Activated B cell treated with CpG ODN at 0.5 μM for 24 hours (primary cell): ENCODE measurements at places on chromosomes 1 and 21. TPM values are rescaled to one million over a fixed set of nuclear protein-coding genes. Genes with fewer than 3 reads are reported as not detected.

DNA sequence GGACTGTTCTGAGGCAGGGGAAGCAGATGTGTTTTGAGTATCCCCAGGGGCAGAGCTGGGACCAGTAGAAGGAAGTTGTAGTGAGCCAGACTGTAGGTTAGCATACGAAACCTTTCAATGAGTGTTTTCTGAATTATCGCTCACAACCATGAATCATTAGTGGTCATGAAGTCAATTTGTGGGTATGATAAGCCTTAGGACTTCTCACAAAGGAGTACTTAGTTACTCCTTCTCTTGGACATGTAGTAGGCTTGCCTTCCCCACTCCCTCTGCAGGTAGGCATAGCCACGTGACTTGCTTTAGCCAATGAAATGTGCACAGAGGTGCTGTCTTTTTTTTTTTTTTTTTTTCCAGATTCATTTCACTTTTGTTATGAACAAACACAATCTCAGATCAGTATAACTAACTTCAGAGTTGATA, 23.9 kb upstream of the FAAH start:
- DNase-seq = no peak

- no peak for DNase-seq
Measured at GRCh38 chr21:31629972-31630711, 29.4 kb upstream of the SOD1 start.

DNA sequence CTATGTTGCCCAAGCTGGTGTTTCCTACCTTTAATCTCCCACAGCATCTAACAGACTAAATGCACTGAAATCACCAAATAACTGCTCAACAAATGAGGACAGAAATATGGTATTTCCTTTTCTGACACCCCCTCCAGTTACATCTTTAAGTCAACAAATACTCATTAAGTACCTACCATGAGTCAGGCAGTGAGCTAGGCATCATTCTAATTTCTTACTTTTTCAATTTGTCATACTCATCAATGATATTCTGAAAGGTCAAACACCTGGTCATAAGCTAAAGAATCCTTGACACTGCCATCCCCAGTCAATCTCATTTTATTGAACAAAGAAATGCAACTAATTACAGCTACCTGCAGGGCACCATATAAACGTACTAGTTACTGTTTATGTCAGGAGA, 36.6 kb downstream of the LUZP1 start:
- DNase-seq = no peak

DNA sequence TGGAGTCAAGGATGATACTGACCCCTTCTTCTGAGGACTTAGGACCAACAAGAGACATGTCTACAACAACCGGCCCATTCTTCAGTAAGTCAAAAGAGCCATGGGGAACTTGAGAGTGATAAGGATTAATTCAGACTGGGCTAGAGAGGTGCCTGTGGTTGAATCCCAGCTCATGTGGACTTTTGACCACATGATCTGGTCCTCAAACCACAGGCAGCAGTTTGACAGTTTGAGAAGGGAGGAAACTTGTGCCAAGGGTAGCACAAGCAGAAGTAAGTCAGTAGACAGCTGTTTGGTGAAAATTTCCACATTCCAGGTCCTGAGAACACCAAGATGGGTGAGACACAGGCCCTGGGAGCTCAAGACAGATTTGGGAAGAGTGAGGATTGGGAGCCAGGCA, 19.8 kb downstream of the SH3BP5L start:
- no peak for DNase-seq

GRCh38 chr1:231643071-231643934, 16.7 kb downstream of the DISC1 start:
- DNase-seq = no peak

- no peak for DNase-seq
Measured at GRCh38 chr1:145771056-145771455, 51.8 kb downstream of the CD160 start.

DNA sequence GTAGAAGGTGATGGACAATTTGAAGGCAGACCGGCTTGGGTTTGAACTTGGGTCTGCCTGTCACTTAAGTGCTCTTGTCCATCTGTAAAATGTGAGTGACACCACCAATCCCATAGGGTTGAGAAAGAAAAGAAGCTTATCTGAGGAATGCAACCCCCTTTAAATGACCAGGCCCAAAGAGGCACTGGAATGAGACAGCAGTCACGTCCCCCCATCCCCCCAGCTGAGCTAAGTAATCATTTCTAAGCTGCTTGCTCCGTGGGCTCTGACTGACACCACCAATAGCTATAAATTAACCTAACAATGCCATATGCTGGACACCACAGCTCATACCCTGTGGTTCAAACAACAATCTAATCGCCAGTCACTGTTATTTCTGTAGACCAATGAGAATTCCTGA, 15.1 kb downstream of the LCA5L start:
- no peak for DNase-seq

GRCh38 chr1:1069056-1069710, 4.9 kb downstream of the RNF223 start:
- peak; percentile 95 for DNase-seq

GRCh38 chr1:115275216-115275615, 62.8 kb downstream of the NGF start:
- no peak for DNase-seq

- DNase-seq = peak; percentile 6
Measured at GRCh38 chr21:45622416-45623097, 21.0 kb upstream of the PCBP3 start.

DNA sequence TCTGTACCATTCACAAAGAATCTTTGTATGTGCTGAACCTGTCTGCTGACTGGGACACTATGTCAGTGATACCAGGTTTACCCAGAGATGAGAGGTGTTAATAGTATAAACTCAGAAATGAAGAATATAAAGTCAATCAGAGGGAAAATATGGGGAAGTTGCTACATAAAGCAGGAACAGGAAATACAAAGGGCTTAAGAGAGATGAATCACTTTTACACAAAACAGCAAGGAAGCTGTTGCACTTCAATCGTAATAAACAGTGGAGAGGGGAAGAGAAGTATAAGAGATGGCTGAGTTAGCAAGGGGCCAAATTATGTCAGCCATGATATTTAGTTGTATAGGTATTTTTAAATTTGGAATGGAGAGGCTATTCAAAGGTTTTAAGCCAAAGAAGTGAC, 890.2 kb upstream of the NCAM2 start:
- DNase-seq = no peak

DNA sequence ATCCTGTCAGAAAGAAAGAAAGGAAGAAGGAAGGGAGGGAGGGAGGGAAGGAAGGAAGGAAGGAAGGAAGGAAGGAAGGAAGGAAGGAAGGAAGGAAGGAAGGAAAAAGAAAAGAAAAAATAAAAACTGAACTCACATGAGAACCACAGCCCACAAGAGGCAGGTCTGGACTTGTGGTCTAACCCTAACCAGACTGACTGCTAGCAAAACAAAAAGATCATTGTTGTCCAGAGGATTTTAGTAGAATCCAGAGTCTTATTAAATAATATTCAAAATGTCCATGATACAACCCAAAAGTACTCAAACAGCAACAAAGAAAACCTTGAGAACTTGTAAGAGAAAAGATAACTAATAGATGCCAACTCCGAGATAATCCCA, 4.7 kb upstream of the ITGB2 start:
- DNase-seq = no peak

DNA sequence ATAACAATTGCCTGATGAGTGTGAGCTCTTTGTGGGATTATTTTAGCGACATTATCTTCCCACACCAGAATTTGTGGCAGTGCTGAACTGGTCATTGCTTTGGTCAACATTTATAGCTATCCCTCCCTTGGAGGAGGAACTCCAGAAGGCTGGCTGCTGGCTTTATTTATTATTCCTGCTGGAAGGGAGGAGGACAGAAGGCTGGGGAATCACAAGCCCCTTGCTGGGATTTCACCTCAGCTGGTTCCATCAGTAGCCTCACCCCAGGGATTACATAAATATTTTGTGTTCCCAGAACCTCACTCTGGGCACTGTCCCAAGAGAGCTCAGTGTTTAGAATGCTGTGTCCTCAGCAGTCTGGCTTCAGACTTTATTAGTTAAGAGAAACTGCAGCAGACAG, 102.8 kb upstream of the C1orf21 start:
- no peak for DNase-seq

GRCh38 chr1:244361764-244362473, 89.8 kb downstream of the ADSS2 start:
- no peak for DNase-seq

DNA sequence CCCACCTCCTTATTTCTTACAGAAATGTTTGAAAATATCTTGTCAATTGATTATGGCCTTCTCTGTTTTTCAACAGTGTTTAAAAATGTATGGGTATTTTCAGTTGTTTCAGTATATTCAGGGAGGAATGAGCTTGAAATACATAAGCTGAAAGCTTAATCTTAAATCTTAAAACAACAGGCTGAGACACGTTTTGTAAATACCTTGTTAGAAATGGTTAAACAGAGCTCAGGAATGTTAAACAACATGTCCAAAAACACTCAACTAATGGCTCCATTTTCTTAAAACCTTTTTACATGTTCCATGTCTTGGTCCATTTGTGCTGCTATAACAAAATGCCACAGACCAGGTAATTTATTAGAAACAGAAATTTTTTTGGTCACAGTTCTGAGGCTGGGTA, 953.8 kb upstream of the ADGRL2 start:
- DNase-seq = no peak

GRCh38 chr1:23980728-23981070, 572 bp upstream of the SRSF10 start:
- DNase-seq = peak; percentile 31

- peak; percentile 37 for DNase-seq
Measured at GRCh38 chr1:244941121-244941520, 76.8 kb upstream of the HNRNPU start.

GRCh38 chr1:170175041-170175440, 29.3 kb downstream of the NTMT2 start:
- no peak for DNase-seq

DNA sequence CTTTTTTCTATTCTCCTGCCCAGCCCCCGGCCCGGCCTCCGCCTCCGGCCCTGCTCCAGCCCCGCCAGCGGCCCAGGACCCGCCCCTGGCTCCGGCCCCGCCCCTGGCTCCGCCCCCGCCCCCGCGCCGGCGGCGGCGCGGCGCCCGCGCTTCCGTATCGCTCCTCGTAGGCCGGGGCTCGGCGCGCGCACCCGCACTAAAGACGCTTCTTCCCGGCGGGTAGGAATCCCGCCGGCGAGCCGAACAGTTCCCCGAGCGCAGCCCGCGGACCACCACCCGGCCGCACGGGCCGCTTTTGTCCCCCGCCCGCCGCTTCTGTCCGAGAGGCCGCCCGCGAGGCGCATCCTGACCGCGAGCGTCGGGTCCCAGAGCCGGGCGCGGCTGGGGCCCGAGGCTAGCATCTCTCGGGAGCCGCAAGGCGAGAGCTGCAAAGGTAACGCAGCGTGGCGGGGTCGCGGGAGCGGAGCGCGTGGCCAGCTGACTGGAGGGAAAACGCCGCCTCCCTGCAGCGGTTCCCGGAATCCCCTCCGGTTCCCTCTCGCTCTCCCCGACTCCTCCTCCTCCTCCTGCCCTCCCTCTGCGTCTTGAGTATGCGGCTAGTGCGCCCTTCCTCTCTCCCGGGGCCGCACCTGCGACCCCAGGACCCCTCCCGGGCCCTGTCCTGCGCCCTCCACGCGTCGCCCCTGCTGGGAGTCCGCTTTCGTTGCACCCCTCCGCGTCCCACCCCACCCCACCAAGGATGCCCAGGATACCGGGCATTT, at the start of gene IFNAR2:
Gene IFNAR2, plus strand, starts transcription at position 155 of the 761 bp plus-strand sequence. CDS start 11,985 bp downstream, outside the sequence.
- peak; percentile 77 for DNase-seq

ODF2L gene
- total RNA-seq = 28.2 and 36.1 TPM in 2 replicates

DCST1 gene
- not detected in 2 replicates for total RNA-seq

FCRL5 gene
- total RNA-seq = 40.4 and 55.4 TPM in 2 replicates

AUNIP gene
- total RNA-seq = 0.42 and 0.64 TPM in 2 replicates

SLC1A7 gene
- total RNA-seq = not detected in 2 replicates

LRRC38 gene
- total RNA-seq = not detected in 2 replicates

AQP10 gene
- total RNA-seq = not detected in 2 replicates

ZNF683 gene
- not detected in 2 replicates for total RNA-seq

SMG7 gene
- total RNA-seq = 79.4 and 83.5 TPM in 2 replicates

OR2AK2 gene
- not detected in 2 replicates for total RNA-seq

SLX9 gene
- 26.0 and 34.7 TPM in 2 replicates for total RNA-seq

LRRC42 gene
- 13.8 and 14.6 TPM in 2 replicates for total RNA-seq

OR2L5 gene
- 0.07 TPM in 1 of 2 replicates, not detected in the other for total RNA-seq
